ENCODE measurements at places on chromosomes 2 and 18.

DNA sequence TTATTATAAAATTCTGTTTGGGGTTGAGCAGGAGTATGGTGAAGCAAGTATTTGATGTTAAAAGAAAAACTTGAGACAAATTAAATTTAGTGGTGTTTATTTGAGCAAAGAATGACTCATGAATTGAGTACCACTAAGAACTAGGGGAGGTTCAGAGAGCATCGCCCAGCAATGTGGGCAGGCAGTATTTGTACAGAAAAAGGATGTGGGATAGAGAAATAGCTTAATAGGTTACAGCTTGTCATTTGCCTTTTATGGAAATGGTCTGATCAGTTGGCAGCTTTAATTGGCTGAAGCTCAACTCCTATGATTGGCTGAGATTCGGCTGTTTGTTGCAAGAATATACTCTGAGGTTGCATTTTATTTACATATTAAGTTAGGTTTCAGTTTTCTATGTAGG lies 68.2 kb downstream of the LRATD1 start:
- no peak for DNase-seq

DNA sequence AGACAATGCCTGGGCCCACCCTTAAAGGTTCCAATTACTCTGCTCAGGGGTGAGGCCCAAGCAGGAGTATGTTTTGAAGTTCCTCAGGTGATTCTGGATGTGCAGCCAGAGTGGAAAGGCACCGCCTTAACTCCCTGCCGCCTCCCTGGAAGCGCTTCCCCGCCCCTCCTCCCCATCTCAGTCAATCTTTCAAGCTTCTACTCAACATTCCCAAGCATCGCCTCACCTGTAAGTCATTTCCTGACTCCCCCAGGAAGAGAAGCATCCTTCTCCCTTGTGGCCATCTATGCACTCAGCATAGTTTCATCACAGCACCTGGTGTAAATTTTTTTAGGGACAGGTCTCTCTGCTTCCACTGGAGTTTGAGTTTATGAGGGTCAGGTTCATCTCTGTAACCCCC lies 67.5 kb downstream of the MYL12B start:
- DNase-seq: no peak

GRCh38 chr2:212970132-212970531 lies 181.3 kb downstream of the IKZF2 start:
- no peak for DNase-seq

DNA sequence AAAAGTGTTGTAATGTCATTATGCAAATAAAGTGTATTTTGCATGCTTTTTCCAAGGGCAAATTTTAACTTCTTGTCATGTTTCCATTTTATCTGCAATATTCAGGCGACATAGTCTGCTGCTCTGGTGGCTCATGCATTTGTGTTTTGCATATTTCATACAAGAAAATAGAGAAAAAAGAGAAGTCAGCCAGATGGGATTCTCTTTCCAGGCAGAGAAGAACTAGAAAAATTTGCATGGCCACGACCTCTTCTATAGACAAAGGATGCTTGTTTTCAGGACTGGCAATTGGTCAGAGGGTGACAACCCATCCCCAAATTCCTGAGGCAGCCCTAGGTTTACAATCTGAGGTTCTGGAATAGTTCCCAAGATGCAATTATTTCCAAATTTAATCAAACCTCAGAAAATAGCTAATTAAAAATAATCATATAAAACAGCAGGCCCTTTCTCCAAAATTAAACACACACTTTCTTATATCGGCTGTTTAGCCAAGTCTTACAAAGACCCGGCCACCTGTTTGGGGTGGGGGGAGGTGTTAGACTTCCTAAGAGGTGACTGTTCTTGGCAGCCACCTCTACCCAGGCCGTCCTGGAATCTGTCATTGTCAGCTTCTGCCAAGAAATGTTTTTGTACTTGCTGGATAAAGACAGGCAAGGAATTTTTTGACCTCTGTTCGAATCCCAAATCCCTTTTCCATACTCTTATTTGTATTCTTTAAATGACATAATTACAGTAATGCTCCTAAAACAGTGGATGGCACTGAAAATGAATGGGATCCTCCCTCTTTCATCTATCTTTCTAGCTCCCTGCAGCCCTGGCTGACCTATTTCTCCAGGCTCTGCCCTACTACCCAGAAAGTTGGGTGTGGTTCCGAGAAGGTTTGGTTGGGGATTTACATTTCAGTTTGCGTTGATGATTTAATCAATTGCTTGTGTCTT lies 20.8 kb upstream of the SOS1 start:
- no peak for DNase-seq

DNA sequence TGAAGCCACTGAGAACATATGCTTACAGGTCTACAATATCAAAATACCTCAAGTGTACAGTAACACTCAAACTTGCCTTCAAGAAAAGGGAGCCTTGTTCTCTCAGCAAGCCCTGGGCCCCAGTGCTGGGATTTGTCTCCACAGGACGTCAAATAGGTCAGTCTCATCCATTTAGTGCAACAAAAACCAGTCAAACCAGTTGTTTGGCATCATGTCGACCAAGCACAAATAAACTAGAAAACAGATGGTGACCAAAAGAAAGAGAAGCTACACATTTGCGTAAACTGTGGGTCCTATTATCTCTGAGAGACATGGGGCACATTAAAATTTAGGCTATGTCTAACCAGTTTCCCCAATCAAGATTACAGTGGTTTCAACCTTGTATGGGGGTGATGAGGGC lies 182.6 kb upstream of the PKDCC start:
- DNase-seq: no peak

DNA sequence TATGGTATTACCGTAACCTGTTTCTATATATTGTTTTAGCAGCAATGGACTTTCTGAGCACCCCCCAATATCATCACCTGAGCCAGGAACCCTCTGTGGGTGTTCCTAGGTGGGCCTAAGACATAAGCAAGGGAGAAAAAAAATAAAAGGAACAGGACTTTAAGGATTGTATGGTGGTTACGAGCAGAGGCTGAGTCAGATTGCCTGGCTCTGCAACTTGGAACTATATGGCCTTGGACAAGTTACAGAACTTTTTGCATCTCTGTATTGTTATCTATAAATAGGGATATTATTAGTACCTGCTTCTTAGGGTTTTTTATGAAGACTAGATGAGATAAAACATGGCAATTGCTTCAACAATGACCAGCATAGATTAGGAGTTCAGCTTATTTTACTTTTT lies 34.9 kb downstream of the MFSD6 start:
- DNase-seq: no peak

DNA sequence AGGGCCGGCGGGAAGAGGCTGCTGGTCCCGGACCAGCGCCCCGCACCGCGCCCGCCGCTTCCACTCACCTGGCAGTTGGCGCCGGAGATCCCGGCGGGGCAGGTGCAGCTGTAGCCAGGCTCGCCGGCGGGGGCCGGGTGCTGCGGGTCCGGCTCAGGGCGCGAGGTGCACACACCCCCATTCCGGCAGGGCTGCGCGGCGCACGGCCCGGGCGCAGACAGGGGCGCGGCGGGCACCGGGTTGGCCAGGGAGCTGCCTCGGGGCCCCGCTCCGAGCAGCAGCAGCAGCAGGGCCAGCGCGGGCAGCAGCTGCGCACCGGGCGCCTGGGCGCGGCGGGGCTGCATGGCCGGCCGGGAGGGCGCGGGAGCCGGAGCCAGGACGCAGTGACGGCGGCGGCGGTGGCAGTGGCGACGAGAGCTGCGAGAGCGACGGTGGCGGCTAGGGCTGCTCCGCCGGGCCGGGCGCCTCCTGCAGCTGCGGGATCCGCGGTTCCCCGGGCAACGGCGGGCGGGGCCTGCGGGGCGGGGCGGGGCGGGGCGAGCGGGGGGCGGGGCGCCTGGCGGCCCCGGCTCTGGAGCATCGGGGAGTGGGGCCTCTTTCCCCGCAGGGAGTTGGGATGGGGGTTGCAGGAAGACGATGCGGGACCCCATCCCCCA lies at the start of gene DNER:
TSS of gene DNER (minus strand) at position 476 of the 656 bp plus-strand sequence. CDS start at position 344, 132 bp downstream.
- DNase-seq: no peak

- DNase-seq: no peak
These were observed 34.6 kb downstream of the ZBTB7C start for GRCh38 chr18:48374423-48375149.

DNA sequence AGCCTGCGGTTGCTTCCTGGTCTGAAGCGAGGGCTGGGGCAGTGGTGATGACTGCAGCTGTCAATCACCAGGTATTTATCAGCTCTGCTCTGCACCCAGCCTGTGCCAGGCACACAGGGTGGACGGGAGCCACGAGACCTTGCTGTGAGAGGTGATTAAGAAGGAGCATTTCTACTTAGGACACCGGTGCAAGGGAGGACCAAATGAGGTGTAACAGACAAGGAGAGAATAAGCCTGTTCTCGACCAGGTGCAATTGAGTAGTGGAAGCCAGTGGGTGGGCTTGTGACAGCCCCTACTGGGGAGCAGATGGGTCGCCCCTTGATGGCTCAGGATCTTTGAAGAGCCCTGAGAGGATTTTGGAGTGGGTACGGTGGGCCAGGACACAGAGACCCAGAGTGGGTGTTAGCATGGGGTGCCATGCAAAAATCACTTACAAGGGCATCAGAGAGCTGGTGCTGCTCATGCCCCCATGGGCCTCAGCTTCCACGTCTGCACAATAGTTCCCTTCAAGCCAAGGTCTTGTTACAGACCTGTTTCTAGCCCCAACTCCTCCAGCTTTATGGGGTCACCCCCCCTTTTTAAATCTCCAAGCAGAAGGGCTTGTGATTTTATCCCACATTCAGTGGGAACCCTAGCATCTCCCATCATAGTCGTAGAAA lies 24.6 kb downstream of the GPR55 start:
- DNase-seq: no peak

GRCh38 chr18:45103319-45104048 lies 422.8 kb downstream of the SETBP1 start:
- no peak for DNase-seq

- DNase-seq: no peak
These were observed 233.7 kb upstream of the SPOPL start for GRCh38 chr2:138267902-138268254.

GRCh38 chr2:144833075-144833637 lies 313.2 kb upstream of the ZEB2 start:
- no peak for DNase-seq

DNA sequence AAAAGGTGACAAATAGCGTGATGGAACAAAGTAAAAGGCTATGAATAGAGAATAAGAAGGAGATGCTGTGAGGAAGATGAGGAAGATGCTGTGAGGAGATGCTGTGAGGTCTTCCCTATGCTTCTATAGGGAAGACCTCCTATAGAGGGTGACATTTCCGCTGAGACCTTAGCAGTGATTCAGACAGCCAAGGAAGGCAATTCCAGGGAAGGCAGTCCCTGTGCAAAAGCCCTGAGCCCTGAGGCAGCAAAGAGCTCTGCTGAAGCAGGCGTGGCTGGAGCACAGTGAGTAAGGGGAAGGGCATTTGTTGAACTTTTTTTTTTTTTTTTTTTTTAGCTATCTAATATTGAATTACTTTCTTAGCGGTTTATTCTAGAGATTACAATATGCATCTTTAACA lies 142.7 kb upstream of the FOSL2 start:
- DNase-seq: no peak

DNA sequence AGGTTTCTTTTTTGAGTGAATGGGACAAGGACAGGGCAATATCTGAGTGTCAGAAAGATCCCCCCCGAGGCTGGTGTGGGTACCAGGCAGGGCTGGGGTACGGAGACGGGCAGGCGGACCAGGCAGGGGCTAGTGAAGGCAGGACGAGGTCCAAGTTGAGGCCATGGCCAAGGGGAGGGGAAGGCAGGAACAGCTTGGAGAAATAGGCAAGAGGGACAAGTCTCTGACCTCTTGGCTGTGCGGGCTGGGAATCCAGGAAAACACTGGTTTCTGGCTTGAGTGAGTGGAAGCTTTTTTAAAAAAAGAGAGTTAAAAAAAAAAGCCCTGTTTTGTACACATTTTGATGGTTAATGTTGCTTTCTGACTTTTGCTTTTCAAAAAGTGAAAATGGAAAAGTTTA lies 30.3 kb downstream of the ASAP2 start:
- DNase-seq: peak; percentile 58

- no peak for DNase-seq
These were observed 264.3 kb downstream of the ZNF516 start for GRCh38 chr18:76230791-76231190.

- no peak for DNase-seq
These were observed 2.8 kb downstream of the PHLPP1 start for GRCh38 chr18:62717925-62718800.

- DNase-seq: no peak
These were observed 78.3 kb upstream of the TLK1 start for GRCh38 chr2:171238946-171239345.

- DNase-seq: no peak
These were observed 14.2 kb downstream of the SCN9A start for GRCh38 chr2:166361351-166362153.

DNA sequence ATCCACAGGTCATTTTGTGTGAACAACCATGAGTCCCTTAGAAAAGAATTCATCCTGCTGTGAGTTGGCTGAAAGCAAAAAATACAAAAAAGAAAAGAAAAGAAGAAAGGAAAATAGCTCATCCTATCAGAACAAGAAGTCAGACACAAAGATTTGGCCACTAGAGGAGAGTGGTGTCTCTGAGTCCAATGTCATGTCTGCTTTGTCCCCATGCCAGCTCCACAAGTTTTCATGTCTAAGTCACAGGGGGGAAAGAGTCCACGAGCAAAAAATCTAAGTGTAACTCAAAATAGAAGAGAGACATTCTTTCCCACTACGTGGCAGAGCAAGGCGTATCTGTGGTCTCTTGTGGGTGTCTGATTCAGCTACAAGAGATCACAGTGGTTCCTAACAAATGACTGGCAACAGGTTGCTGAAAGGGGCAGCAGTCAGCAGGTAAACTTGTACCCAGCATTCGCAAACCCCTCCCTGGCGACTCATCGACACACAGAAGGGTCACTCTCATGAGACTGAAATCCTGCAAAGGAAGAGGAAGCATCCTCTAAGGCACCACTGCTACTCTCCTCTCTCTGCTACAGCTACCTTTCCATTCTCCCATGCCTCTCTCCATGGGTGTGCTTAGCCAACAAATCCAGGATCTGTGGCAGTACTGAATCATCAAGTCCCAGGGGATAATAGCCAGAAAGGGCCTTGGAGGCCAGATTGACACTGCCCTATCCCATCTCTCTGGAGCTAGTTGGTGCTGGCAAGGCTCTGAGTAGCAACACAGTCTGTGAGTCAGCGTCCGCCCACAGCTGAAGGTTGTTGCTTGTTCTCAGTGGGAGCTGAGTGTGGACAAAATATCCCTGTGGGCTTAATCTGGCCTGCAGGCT lies 123.0 kb upstream of the SLC39A10 start:
- peak; percentile 91 for DNase-seq

GRCh38 chr2:120231564-120231973 lies 8.4 kb upstream of the TMEM185B start:
- DNase-seq: peak; percentile 35

DNA sequence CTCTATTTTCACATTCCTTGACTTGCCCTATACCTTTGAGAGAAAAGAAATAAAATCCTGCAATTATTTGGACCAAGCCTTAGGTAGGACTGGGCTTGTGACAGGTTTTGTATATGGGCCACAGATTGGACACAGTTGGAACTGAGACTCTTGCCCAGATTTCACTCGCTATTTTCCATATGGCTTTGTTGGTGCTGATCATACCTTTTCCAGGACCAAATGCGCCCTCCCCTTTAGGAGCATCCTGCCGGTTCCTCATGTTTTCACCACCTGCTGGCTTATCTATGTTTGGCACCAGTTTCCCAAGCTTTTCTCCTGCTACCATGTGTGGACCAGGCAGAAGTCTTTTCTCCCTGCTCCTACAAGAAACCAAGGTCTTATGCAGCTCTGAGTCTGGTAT lies 494.9 kb downstream of the EPHA4 start:
- no peak for DNase-seq

GRCh38 chr2:222707102-222707688 lies 35.7 kb downstream of the MOGAT1 start:
- no peak for DNase-seq

All from aorta (tissue), 5 donors.